ENCODE measurements at places on chromosomes 7 and 10.
A peak's percentile ranks its signal among the peaks of the same experiment; 100 is the strongest.

DNA sequence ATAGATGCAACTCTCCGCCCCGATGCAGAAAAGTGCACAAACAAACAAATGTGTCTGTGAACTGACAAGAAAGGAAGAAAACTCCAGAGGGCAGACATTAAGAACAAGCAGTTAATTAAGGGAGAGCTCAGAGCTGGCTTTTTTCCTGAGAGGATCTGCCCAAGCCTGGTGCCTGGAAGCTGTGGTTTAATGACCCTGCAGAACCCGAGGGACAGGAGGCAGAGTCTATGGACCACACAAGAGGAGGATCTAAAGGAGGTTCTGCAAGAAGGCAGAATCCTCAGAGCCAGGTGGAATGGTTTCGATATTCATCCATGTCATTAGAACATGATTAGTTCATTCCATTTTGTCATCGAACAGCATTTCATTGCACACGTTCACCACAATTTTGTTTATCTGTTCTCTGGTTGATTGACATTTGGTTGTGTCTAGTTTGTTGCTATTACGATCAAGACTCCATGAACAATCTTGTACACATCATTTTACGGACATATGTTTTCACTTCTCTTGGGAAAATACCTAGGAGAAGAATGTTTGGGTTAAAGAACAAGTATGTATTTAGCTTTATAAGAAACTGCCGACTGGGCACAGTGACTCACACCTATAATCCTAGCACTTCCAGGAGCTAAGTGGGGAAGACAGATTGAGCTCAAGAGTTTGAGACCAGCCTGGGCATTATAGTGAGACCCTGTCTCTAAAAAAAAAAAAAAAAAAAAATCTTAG, 560.2 kb downstream of the CALN1 start:
- no peak for DNase-seq

DNA sequence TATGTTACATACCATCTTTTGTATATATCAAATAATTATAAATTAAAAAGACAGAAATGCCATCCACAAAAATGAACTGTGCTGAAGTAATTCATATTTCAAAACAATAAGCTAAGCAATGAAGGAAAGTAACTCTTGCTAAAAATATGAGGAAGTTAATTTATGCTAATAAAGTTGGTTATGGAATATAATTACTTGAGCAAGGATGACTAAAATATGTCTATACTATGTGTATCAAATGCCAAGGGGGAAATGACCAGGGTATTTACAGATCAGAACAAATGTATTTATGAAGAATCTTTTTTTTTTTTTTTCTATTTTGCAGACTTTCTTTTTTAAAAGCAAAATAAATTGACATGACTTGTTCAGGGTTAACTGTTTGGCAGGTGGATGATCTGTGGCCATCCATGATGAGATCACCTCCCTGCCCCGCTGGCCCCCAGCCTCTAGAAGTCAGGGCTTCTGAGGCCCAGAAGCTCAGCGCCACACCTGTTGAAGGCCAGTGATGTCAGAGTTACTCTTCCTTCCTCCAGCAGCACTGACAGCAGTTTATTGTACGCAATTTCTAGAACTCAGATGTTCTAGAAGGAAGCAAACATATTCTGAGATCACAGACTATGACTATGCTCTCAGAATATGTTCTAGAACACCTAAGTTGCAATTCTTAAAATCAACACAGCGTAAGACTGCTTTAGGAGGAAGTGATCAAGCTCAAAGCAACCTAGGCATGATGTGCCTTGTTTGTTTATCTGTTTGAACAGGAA, 196.1 kb upstream of the KLF14 start:
- DNase-seq: peak; percentile 28

DNA sequence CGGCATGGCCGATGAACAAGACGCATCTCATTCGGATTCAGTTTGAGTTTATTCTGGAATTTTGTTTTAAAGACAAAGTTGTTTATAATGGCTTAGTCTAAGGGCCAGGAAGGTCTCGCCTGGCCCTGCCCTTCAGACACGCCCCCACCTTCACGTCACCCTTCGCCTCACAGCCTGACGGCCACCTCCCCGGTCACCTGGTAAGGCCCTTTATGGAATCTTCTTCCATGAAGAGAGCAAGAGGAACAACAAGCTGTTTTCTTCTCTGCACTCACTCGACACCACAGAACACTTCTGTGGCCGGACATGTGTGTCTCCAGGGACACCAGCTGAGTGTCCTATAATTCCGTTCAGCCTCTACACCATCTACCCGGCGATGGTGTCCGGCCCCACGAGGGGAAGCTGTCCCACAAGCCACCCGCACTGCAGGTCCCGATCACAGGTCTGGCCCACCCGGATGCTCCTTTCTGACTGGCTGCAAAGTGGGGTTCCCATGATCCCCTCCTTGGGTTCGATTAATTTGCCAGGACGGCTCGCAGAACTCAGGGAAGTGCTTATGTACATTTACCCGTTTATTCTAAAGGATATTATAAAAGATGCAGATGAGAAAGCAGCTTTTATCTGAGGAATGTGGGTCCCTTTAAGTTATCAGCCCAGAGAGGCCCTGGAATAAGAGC, 17.4 kb upstream of the KNDC1 start:
- no peak for DNase-seq

DNA sequence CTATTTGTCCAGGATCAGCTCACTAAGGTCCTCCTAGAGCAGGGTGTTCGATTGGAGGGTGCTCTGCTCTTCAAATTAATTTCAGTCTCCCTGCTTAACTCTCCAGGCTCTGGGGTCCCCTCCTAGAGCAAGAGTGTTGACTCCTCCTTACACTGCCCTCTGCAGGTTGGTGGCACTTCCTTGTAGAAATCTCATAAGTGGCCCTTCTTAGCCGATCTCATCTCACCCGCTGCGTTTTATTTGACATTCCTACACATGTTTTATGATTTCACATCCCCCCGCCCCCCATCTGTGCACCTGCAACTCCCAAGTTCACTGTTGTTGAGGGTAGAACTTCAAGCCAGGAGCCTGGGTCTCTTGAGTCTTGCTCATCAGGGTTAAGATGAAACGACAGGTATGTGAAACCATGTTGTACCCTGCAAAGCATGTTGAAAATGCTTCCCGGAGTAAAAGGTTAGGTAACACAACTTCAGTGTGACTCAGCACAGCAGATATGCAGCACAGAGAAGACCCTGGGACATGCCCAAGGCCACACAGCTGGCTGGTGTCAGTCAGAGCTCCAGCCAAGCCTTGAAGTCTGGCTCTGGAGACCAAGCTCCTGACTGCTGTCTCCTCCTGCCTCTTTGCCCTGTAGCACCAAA, 171.2 kb downstream of the PRKAG2 start:
- peak; percentile 81 for DNase-seq

- no peak for DNase-seq
Measured at GRCh38 chr10:31867646-31868045, 61.0 kb downstream of the ARHGAP12 start.

- DNase-seq: no peak
Measured at GRCh38 chr7:36185756-36186155, 32.7 kb downstream of the EEPD1 start.

DNA sequence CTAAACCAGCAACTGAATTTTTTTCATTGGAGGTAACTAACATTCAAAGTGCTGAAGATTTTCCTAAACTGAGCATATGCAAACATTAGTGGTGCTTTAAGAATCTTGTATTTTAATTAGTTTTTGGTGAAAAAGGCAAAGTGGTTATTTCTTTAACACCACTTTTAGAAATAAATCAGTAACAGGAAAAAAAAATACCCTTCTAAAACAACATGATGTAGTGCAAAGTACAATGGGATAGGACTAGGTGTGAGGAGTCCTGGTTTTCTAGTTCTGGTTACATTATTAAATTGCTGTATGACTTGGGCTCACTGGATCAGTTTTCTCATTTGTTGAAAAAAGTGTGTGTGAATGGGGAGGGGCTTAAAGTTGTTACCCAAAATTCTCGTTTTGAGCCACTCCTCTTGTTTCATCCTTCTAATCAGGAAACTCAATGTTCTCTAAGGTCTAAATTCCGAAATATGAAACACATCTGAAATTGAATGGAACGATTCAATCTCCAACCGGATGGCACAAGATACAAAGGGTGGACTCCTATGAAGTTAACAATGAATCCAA, 1.8 kb downstream of the WASL start:
- no peak for DNase-seq

DNA sequence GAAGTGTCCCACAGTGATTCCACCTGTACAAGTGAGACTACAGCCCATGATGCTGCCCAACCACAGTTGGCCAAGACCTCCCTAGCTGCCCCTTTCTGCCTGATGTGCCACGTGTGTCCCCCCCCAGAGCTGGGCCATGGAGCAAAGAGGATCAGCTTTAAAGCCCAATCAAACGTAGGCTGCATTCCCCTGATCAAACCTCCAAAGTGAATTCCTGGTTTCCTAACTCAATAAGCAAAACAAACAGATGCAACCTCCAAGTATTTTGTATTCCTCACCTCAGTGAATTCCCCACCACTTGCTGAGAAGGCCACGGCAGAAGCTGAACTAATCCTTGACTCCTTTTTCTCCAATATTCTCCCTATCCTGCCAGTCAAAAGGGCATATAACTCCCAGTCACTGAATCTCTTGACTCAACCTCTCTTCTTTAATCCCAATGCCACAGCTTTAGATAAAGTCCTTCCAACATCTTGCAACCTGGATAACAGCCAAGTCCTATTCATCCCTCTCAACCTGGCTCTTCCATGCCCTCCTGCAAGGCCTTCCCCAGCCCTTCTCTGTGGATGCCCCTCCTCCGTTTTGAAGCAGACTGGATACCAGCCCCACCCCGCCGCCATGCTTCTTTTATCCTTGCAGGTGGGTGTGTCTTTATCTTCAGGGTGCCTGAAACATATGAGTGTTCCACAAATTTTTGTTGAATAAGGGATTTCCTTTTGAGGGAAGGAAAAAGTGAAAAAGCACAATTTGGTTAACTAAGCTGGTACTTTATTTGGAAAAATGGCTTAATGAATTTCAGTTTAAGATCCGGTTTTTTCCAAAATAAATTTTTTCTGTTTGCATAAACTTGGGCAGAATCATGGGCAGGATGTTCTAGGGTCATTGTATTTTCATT, 285.2 kb upstream of the MKLN1 start:
- DNase-seq: no peak

DNA sequence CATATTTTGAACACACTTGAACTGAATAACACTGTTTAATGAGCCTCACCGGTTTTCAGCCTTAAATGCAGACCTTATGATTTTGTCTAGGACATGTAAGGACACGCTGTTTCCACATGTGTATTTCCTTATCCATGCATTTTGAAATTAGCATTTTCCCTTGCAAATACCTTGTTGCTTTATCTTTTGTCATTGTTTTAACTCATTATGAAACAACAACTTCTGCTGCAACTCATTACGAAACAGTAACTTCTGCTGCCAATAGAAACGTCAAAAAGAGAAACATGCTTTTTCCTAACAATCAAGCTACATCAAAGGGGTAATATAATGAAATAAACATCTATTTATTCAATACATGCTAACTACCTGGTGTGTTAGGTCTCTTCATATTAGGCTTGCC, 322.0 kb downstream of the AGMO start:
- DNase-seq: no peak

- no peak for DNase-seq
Measured at GRCh38 chr10:33623669-33624068, 289.2 kb upstream of the NRP1 start.

DNA sequence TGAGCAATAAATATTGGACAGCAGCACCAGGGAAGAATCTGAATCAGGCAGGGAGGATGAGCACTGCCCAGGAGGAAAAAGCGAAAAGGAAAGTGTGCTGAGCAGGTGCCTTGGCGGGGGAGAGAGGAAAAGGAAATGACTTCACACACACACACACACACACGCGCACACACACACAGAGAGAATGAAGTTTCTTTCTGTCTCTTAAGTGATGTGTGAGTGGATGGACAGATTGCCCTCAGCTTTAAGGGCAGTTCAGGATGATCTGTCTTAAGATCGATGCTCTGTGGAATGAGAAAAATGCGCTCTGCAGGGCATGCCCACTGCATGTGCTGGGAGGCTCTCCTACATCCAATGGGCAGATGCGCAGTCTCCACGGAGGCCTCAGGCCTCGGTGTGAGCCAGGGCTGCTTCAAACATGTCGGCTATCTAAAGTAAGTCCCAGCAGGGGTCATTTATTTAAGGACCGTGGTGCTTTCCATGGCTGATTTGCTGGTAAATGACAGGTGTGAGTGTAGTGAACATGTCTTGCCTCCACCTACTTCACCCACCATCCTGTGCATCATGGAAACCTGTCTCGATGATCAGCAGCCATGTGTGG, 2.5 kb upstream of the ACBD5 start:
- DNase-seq: peak; percentile 80

DNA sequence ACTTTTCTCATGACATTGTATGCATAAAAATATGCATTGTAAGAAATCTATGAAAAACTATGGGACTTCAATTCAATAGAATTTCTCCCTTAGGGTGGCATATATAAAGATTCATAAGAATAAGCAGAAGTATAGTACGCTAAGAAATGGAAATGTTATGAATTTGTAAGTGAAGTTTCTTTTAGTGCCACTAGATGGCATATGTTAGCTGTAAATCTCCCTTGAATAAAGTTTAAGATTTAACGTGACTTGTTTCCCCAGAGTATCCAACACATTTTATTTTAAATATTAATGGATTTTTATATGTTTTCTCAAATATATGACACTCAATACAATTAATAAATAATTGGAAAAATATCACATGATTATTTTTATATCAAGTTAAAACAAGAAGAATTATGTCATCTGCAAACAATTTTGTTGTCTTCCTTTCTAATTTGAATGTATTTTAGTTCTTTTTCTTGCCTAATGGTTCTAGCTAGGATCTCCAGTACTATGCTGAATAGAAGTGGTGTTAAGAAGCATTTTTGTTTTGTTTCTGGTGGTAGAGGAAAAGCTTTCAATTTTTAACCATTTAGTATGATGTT, 287.2 kb downstream of the HGF start:
- DNase-seq: no peak

Data from SJCRH30 (cell line).